ENCODE measurements at places on chromosomes 5 and 9.

- DNase-seq, result no peak
Observed at GRCh38 chr5:68450245-68450852, 234.8 kb downstream of the PIK3R1 start.

- no peak for DNase-seq
Observed at GRCh38 chr9:71670121-71670520, 98.2 kb downstream of the CEMIP2 start.

- no peak for DNase-seq
Observed at GRCh38 chr9:101325053-101325452, 59.8 kb downstream of the BAAT start.

- no peak for DNase-seq
Observed at GRCh38 chr9:90929626-90930025, 128.0 kb downstream of the SYK start.

DNA sequence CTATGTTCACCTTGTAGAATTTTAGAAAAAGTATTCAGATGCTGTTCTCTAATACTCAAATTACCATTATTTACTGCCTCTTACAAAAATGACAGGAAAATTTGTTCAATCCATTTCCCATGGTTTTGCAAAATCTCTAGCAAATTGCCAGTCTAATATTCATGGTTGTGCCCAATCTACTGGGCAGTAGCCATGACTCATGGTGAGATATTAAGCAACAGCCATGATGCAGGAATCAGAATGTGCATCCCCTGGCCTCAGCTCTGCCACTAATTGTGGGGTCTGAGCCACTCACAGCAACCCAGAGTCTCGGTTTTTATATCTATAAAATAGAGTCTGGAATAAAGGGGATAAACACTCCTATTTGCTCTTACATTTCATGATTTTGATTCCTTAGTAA is 353.6 kb downstream of the DEPDC1B start:
- no peak for DNase-seq

DNA sequence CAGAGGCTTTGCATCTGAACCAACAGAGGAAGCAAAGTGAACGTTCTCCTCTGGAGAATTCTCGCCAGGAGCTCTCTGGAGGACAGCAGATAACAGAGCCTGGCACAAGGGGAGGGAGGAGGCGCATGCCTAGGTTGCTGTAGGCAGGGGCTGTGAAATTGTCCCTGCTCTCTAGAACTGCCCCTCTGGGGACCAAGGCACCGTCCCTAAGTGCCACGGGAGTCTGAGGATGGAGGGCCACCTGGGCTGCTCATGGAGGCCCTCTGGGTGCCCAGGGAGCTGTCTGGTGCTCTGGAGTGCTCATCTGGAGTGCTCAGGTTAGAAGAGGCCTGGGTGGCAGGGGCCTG is 77.6 kb downstream of the CACNA1B start:
- no peak for DNase-seq

DNA sequence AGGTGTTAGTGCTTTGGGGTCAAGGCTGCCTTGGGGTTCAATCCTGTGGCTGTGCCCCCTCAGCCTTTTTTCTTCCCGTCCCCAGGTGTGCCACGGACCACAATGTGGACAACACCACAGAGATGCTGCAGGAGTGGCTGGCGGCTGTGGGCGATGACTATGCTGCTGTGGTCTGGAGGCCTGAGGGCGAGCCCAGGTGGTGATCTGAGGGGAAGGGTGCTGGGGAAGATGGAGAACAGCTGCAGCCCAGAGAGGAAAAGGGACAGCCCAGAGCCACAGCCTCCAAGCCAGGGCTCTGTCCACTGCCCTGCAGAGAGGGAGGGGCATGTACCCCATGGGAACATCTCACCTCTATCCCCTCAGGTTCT is 2.1 kb downstream of the CERCAM start:
- no peak for DNase-seq

- no peak for DNase-seq
Observed at GRCh38 chr5:114355086-114355830, 6.6 kb upstream of the KCNN2 start.

- DNase-seq, result peak; percentile 35
Observed at GRCh38 chr5:32942225-32942989, 231.3 kb downstream of the NPR3 start.
